ENCODE measurements at places on chromosomes 4 and X.

DNA sequence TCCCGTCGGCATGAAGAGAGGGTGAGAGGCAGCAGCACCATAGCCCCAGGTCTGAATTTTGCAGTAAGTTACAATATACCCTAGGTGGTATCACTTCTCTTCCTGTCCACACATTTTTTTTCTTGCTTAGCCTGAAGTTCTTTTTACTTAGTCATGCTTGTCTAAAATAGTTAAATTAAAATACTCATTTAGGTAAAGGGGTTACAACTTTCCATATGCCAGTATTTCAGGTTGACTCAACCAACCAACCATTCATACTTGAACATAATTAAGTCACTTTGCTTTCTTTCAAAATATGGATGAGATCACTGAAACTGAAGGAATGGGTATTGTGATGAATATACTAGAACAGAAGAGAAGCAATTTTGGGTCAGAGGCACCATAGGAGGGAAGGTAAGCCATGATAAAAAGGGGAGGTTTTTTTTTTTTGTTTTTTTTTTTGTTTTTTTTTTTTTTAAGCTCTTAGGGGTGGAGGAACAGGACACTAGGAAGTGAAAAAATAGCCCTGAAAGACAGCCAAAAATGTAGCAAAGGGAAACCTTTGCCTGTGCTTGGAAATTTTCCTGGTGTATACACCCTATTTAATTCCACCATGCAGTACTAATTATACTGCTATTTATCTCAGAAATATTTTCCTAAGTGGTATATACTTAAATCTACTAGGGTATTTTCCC lies 41.8 kb downstream of the RPS6KA3 start:
- no peak for DNase-seq

DNA sequence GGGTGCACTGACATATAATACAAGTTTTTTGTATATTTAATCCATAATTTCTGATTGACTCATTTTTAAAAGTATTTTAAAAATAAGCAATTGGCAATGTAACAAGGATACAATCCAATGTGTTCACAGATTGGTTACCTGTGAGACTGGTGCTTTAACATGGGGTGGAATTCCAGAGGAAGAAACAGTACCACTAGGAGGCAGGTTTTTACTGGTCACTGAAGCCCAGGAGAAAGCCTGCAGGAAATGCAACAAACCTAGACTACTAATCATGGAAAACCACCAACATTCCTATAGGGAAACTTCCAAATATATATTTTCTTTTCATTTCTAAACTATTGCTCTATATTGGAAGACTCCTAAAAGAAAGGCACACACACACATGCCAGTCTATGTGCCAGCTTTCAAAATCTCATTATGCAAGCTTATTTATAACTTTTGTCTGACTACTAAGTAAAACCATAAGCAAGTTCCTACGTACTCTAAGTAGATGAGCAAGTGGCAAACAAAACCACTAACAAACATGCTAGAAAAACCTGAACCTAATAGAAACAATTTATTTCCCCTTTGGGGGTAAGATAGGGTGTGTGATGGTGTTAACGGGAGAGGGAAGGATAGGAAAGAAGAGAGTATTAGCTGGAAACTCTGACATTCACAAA lies 19.2 kb downstream of the G3BP2 start:
- DNase-seq, result no peak

GRCh38 chr4:8403173-8403753 lies 37.3 kb downstream of the ACOX3 start:
- peak; percentile 16 for DNase-seq

DNA sequence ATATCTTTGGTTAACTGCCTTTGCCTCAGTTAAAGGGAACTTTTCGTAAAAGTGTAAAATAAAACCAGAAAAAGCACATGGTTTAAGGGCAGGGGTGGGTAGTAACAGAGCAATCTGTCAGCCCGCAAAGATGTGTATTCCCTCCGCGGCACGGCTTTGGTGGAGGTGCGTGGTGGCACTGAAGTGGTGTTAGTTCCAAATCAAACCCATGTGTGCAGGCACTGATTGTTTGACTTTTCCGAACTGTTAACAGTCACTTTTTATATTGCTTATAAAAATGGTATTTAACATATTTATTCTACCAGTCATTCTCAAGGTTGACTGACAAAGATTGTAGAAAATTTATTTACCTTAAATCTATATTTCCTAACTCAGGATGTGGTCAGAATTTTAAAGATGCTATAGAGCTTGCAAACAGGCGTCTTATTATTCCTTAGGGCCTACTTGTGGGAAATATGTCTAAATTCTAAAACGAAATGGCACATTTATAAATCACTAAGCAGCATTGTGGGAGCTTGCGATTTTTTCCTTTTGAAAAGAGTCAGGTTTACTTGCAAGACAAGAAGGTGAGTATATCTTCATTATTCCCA lies 272.7 kb upstream of the PCDH18 start:
- no peak for DNase-seq

DNA sequence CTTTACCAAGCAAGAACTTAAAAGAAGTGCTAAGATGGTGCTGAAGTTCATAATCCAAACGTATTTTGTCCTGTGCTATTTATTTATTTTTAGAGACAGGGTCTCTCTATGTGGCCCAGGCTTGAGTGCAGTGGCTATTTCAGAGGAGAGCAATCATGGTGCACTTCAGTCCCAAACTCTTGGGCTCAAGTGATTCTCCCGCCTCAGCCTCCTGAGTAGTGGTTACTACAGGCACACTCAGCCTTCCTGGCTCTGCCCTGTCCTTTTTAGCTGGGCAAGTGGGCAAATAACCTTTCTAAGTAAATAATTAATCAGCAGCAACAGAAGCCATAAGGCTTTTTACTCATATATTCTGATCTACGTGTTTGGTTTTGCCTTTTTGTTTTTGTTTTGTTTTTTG lies 2.6 kb downstream of the NSD2 start:
- DNase-seq, result no peak

GRCh38 chr4:67750691-67751090 lies 3.5 kb downstream of the GNRHR start:
- DNase-seq, result no peak
